ENCODE measurements at places on chromosomes 7 and 10.

DNA sequence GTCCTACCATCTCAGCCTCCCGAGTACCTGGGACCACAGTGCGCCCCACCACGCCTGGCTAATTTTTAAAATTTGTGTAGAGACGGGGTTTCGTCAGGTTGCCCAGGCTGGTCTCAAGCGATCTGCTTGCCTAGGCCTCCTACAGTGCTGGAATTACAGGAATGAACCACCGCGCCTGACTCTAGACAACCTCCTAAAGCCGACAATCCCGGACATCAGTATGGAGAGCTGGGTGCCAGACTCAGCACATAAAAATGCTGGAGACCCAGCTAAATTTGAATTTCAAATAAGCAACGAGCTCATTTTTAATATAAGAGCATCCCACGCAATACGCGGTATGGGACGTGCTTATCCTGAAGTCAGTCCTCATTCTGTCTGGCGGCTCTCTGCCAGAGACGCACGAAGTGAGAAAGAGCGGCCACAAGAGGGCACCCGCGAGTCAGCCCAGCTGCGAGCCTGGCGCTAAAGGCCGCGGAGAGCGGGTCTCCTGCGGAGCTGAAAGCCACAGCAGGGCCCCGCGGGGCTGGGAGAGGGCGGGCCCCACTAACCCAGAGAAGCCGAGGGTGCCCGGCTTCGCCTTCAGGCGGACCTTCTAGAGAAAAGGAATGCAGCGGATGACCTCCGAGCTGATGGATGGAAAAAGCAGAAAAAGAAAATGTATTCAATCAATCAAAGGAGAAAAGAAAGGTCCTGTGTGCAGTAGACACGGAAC, 7.0 kb downstream of the CALY start:
- DNase-seq = no peak

DNA sequence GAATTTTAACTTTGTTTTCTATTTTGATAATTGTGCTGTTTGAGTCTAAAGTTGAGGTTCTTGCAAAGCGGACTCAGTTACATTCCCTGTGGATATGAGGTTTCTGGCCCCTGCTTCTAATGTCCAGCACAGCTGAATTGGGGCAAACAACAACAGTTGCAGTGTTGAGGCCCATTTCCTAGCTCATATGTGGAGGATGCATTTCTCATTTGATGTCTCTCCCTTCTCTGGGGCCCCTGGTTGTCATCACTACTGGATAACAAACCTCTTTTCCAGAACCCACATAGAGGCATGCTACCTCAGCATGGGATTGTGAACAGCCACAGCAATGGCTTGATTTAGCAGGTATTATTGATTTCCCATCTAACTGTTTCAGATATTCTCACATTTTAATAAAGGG, 208.2 kb upstream of the VSTM2A start:
- DNase-seq = no peak

- no peak for DNase-seq
Observed at GRCh38 chr10:20677340-20677739, 219.8 kb downstream of the NEBL start.

DNA sequence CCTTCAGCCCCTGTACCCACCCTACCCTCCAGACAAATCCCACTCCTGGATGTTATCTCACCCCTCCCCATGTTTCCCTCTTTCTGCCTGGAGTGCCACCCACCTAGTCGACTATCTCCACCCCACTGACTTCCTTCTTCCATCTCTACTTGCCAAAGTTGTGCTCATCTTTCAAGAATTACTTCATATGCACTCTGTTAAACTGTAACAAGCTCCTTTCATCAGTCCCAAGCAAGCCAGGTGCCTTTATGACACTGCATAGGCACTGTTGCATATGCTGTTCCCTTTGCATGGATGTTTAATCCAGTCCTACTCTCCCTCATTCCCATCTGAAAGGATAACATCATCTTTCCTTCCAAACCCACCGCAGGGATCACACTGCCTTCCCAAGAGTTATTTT, 8.9 kb upstream of the CDK1 start:
- DNase-seq = no peak

DNA sequence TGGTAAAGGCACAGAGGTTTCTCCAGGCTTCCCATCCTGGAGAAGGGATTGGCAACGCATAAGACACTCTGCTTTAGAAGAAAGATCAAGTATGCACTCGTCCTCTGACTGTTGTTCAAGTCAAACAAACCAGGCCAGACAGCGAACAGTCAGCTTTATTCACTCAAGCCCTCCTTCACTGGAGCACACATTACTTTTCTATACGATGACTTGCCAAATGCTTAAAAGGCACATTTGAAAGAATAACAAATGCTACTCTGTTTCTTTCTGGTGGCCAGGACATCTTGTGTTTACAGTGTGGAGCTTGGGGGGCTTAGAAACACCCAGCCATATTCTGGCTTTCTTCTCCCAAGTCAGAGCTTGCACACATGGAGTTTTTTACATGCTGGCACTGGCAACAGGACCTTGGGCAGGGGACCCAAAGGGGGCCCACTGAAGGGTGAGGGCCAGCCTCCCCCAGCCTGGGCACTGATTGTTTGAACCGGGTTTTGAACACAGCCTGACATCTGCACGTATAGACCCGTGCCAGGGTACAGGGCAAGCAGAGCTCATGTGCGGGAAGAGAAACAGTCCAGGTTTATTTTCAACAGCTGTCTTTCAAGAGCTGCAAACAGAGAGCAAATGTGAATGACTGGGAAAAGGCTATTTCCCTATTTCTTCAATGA, 33.3 kb upstream of the FGFR2 start:
- DNase-seq = no peak

DNA sequence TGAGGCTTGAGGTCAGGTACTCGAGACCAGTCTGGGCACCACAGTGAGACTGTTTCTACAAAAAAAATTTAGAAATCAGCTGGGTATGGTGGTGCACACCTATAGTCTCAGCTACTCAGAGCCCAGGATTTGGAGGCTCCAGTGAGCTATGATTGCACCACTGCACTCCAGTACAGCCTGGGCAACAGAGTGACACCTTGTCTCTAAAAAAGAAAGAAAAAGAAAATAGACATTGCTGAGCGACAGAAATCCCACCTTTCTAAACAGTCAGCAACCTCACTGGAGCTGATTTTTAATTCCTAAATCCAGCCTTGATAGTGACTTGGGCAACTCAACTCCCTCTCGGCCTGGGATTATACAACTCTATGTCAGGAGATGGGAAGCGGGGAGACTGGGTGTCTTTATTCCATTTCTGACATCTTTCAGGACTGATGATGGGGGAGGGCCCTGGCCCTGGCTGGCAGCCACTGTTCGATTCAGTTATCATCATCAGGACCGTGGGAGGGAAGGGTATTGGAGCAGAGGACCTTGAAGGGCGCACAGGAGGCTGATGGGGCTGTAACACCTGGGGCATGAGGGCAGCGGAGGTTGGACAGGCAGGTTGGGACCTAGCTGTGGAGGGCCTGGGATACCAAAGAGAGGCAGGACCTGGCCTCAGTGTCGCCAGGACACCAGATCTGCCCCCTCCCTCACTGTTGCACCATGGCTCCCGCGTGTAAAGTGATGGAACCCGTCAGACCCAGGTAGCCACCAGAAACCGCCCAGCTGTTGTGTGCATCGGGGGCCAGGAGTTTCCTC, 14.7 kb downstream of the HSPB1 start:
- no peak for DNase-seq

DNA sequence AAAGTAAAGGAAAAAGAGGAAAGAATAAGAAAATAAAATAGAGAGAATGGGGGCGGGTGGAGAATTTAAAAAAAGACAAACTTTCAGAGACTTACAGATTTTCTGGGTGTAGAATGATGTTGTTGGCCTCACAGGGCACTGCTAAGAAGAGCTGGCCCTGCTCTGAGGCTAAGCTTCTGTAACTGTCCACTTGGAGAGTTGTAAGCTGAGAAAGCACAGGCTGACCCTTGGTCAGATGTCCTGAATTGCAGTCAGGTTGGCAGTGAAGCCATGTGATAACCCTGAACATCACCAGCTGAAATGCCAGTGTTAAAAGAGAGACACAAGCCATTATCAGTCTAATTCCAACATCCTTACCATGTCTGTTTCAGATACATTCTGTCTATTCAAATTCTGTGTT, 272.1 kb upstream of the SORCS1 start:
- DNase-seq = no peak

- no peak for DNase-seq
Observed at GRCh38 chr7:77328669-77329068, 87.5 kb downstream of the GSAP start.

- no peak for DNase-seq
Observed at GRCh38 chr10:50322077-50322476, 70.8 kb upstream of the ASAH2 start.

DNA sequence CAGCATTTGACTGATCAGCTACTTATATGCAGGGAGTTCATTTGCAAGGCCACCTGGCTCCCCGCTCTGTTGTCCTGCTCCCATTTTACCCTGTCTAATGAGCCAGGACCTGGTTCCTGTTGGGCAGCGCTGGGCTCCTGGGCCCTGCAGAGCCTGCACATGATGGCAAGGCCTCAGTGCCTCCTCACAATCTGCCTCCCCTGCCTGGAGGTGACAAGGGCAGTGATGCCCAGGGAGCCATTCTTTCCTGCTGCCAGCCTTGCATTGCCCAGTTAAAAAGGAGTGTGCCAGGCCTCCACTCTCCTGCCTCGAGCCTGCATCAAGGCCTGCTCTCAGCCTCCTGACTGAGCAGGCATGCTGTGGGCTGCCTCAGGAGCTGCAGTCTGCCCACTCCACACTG, 28.5 kb downstream of the CHAT start:
- DNase-seq = no peak

GRCh38 chr7:92614660-92615174, 24.5 kb upstream of the FAM133B start:
- no peak for DNase-seq

DNA sequence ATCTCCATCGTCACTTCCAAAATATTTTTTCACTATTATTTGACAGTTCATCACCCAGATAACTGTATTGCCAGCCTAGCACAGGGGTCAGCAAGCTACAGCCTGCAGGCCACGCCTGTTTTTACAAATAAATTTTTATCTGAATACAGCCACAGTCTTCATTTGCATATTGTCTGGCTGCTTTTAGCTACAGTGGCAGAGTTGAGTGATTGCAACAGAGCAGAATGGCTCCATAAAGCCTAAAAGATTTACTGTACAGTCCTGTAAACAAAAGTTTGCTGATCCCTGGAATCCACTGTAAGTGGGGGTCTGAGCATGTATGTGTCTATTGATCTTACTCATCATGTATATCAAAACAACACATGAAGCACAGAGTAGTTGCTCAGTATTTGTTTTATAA, 45.9 kb upstream of the GNAI1 start:
- no peak for DNase-seq

DNA sequence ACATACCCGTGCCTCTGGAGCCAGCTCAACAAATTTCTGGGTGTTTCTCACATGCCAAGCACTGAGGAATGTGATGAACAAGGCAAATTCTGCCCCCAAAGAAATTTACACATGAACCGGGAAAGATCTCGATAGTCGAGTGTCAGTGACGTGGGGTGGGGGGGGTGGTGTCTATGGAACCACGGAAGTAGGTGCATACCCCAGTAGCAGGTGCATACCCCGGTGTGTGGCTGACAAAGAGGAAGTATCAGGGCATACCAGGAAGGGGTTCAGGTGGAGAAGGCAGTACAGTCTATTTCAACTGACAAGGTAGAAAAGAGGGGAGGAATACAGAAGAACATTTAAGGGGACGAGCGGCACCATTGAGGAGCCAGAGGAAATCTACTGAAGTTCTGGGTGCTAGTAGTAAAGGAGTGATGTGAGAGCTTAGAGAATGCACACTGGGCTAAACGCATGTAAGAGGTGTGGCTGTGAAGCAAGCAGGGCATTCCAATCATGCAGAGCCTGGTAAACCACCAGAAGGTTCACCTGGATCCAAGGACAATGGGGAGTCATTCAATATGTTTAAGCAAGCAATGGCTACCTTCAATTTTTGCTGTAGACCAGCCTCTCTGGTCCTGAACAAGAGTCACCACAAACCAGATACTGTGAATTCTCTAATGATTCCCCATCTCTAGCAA, 6.2 kb downstream of the CCDC6 start:
- DNase-seq = no peak
